T-helper 2 cell treated with Interferon-gamma antibody and Interleukin-4, amounts not matched to agents 5 μg/mL and 100 μg/mL, for 36 hours (primary cell): ENCODE measurements at places on chromosomes 2 and 18.
A peak's percentile ranks its signal among the peaks of the same experiment; 100 is the strongest.

DNA sequence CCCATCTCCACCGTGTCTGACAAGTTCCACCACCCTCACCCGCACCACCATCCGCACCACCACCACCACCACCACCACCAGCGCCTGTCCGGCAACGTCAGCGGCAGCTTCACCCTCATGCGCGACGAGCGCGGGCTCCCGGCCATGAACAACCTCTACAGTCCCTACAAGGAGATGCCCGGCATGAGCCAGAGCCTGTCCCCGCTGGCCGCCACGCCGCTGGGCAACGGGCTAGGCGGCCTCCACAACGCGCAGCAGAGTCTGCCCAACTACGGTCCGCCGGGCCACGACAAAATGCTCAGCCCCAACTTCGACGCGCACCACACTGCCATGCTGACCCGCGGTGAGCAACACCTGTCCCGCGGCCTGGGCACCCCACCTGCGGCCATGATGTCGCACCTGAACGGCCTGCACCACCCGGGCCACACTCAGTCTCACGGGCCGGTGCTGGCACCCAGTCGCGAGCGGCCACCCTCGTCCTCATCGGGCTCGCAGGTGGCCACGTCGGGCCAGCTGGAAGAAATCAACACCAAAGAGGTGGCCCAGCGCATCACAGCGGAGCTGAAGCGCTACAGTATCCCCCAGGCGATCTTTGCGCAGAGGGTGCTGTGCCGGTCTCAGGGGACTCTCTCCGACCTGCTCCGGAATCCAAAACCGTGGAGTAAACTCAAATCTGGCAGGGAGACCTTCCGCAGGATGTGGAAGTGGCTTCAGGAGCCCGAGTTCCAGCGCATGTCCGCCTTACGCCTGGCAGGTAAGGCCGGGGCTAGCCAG, 1.2 kb downstream of the ONECUT2 start:
- DNase-seq: no peak

DNA sequence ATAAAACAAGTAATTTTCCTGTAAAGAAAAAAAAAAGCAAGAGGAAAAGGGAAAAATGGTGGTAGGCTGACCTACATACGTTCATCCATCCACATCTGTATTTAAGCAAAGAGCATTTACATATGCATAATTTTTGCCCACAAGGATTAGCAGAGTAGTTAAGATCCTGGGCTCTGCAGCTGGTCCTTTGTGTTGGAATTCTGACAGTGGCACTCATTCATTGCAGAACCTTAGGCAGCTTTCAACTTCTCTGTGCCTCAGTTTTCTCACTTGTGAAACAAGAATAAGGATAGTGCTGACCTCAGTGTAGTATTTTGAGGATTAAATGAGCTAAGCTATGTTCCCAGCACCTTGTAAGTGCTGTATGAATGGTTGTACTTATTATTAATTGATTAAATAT, 211.3 kb downstream of the ARL4C start:
- no peak for DNase-seq

DNA sequence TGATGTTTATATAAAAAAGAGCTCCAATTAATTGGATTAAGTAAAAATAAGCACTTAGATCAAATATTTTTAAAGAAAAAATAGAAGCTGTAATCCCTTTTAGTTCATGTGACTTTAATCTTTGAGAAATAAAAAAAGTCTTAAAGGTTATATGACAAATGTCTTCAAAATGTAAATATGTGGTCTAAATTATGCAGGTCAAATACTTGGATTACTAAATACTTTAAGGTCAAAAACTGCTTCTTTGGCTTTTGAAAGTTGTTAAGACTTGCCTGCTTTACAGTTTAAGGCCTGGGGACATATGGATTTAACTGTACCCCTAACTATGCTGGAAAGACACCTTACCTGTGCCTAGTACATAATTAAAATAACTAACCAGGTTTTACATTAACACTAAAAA, 15.5 kb upstream of the PDK1 start:
- no peak for DNase-seq

DNA sequence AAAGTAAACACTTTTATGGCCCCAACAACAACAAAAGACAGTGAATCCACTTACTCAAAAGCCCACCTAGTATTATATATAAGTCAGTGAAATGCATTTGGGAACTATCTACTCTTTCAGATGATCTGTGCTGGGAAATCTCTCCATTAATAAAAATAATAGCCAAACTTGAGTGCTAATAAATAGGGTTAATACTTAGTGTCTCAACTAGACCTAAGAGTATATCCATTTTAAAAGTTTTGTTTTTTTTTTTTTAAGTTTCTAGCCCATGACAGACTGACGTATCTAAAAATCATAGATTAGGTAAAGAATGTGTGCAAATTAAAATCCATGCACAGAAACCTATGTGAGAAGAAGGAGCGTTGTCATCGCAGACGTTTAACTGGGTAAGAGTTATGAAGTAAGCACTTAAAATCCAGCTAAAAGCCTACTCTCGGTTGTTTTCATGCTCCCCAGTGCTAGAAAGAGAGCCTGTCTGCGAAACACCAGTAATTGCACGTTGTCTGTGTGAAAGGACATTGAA, 83.4 kb upstream of the PELI1 start:
- no peak for DNase-seq

GRCh38 chr2:25168256-25169072, at the start of gene POMC:
POMC (minus strand) TSS chr2:25168580; CDS start chr2:25164772, 3,808 bp downstream.
- DNase-seq: peak; percentile 22

DNA sequence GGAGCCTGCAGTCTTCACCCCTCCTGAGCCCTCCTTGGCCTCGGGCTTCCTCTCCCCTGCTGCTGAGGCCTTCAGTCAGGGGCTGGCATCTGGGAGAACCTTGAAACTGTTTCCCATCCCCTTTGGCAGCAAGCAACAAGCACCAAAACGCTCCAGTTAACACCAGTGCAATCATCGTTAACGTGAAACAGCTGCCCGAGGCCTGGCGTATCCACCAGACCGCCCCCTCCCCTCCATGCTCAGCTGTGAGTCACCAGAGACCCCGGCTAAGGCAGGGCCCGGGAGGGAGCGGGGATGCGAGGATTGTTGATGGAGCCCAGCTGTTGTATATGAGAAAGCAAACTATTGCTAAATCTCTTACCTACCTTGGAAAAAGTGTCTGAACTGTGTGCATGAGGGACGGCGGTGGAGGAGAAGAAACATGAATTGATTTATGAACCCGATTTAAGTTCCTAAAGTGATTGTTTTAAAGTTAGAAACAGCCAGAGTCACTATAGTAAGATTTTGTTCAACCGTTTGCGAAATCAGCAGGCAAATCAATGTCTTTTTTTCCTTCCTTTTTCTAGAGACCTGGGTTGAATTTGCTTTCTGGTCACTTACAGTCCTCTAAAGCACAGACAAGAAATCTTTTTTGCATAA, 5.2 kb downstream of the ZFP36L2 start:
- DNase-seq: no peak

- no peak for DNase-seq
Observed at GRCh38 chr18:63883617-63884016, 3.9 kb upstream of the SERPINB2 start.

GRCh38 chr2:75431276-75431675, 129.5 kb downstream of the EVA1A start:
- no peak for DNase-seq

- DNase-seq: no peak
Observed at GRCh38 chr2:104502901-104503300, 351.0 kb upstream of the POU3F3 start.

GRCh38 chr2:43837033-43837432, 1.6 kb downstream of the ABCG5 start:
- DNase-seq: no peak

DNA sequence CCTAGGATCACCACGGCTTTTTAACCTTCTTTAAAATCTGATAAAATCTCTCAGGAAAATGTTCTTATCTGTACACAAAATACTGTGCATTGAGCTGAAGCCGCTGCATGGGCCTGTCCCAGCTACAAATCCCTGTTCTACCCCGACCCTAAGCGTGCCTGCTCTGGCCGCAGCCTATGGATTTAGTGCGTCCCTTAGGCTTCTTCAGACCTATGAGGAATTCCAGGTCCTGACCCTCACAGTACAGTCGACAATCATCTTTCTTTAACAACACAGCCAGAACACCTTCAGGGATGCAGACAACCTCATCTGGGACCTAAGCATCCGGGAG, 477 bp upstream of the WDCP start:
- no peak for DNase-seq

DNA sequence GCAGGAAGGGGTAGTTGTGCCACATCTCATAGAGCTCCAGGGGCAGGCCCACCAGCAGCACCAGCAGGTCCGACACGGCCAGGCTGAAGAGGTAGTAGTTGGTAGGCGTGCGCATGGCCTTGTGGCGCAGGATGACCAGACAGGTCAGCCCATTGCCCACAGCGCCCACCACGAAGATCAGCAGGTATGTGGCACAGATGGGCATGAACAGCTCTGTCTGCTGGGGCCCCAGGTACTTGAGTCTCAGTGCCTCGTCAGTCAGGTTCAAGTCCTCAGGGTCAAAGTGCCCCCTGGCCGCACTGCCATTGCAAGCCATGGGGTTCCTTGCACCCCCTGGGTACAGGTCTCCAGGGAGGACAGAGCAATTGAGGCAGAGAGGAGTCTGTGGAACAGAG, 1.6 kb downstream of the NMUR1 start:
- no peak for DNase-seq

DNA sequence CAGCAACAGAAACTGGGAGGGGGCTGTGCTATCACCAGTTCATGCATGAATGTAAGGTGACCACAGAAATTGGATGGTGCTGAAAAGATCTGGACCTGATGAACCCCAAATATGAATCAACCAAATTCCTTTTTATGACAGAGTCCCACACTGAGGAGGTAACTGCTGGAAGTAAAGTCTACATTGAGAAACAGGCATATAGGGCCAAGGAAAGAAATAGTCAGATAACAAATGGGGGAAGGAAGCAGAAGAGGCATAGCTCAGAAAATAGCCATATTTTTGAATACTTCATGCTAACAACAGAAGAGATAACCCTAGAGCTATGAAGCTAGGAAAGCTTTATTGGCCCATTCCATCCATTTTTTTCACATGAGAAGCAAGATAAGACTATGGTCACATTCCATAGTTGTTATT, 25.8 kb downstream of the ZC3H6 start:
- DNase-seq: no peak

GRCh38 chr2:70561893-70562292, 8.3 kb upstream of the TGFA start:
- DNase-seq: no peak

DNA sequence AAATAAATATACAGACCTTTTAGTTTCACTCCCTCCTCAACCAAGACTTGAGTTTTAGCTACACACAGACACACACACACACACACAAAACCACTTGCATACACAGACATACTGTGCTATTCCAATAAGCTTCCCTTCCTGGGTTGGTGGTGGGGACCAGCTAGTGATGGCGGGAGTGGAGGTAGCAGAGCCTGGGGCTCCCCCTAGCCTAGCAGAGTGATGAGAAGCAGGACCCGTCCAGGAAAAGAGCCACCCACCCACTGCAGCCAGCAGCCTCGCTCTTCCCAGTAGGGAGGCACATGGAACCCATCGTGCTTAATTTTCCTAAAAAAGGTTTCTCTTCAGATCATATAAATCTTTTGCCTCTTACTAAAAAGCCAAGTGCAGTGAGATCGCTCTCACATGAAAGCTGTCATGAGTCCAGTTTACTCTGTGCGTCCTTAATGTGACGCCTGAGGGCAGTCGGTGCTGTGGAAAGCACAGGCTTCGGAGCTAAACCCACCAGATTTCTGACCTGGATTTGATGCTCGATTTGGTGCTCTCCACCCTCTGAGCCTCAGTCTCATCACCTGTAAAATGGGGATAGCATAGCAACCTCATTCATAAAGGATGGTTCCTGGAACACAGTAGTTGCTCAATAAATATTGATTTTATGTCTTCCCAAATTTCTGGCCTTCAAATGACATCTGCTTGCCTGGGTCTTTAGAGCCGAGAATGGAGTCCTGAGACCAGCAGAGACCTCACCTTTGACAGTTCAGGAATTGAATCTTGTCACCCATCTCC, 60.1 kb upstream of the YWHAQ start:
- DNase-seq: no peak

- DNase-seq: no peak
Observed at GRCh38 chr18:62044490-62045000, 142.3 kb downstream of the PIGN start.

DNA sequence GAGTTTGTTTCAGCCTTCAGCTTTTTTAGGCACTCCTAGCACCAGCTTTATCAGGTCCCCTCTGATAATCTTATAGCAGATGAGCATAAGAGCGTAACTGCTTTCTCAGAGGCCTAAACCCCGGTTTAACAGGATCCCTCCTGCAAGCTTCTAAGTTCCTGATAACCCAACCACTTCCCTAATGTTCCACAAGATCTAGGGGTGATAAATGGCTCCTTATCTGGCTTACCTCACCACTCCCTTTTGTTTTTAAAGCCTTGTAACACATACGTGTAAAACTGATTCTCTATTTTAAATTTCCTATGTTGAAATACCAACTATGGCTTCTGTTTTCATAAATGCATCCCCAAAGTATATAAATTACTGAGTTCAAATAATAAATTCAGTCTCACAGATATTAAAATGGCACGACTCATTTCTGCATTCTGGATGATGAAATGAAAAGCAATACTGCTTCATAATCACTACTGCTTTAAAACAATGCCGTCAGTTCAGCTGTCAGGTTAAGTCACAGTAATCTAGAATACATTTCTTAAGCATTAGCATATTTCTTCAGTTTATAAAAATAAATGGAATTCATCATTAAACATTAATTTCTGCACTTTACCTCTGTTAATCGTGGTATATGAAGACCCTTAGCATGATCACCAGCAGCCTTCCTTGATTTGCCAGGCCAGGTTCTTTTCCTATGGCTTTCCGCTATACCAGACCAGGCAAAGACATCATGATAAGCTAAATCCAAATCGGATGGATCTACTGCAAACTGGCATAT, 126.3 kb downstream of the C2orf74 start:
- no peak for DNase-seq

GRCh38 chr2:8671802-8672201, 10.1 kb upstream of the ID2 start:
- no peak for DNase-seq

DNA sequence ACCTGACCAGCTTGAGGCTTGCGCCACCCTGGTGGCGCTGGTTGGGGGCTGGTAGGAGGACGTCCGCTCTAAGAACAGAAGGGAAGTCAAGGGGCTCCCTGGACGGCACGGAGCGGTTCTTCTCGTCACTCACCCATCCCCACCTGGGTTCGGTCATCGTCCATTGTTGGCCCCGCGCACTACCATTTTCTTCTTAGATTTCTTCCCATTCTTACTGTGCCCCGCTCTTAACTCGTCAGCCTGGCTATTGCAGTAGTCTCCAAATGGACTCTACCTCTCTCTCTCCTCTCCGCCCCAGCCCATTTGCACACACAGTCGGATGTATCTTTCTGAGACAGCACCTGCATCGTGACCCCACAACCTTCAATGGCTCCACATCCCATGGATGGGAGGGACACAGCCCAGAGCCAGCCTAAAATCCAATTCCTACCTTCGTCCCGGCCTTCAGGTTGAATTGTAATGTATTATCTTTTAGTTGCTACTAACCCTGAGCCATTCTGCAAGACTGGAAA, 814 bp upstream of the RAB1A start:
- no peak for DNase-seq

GRCh38 chr2:24026233-24026632, 16.3 kb downstream of the MFSD2B start:
- DNase-seq: no peak
